Left lung (tissue), 14 donors: ENCODE measurements at places on chromosomes 7 and 10. TPM values are rescaled to one million over a fixed set of nuclear protein-coding genes. Genes with fewer than 3 reads are reported as not detected.

OR2A14 gene
- 0.15 TPM for polyA plus RNA-seq

FAM131B gene
- 1.5 TPM for polyA plus RNA-seq

EFCAB10 gene
- 5.7 TPM for polyA plus RNA-seq

- peak overlapping the region; percentile 14 for H3K4me3 ChIP-seq
- H3K36me3 ChIP-seq: no peaks in the 10 kb centered on the region
- DNase-seq: peak; percentile 92
- no peaks in the 10 kb centered on the region for H3K27me3 ChIP-seq
These were observed 31.2 kb downstream of the ZNF467 start for GRCh38 chr7:149742075-149742701.

DNA sequence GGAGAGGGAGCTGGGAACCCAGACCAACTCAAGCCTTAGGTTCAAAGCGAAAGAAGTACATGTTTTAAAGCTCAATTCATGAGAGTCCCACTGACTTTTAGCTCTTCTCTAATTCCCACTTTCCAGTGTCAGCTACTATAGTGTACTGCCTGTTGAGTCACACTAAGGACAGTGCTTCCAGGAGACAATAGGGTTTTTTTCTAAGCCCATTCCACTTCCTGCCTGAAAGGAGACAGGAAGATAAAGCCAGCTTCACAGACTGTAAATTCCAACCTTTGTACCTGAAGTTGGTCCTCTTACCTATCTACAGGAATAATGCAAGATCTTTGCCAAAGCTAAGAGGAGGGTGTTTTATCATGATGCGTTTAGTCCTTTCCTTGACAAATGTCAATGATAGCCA lies 4.4 kb downstream of the MSRB2 start:
- no peak for DNase-seq
- H3K27ac ChIP-seq: peak overlapping the region; percentile 54
- H3K4me3 ChIP-seq: no peak overlapping the region
- no peaks in the 10 kb centered on the region for H3K27me3 ChIP-seq
- H3K4me1 ChIP-seq: no peaks in the 10 kb centered on the region

GRCh38 chr7:7159063-7159658 lies 23.2 kb upstream of the C1GALT1 start:
- DNase-seq: no peak
- H3K27me3 ChIP-seq: no peaks in the 10 kb centered on the region
- no peak overlapping the region for H3K27ac ChIP-seq
- H3K4me1 ChIP-seq: peaks cover 25% of the 10 kb centered on the region

DNA sequence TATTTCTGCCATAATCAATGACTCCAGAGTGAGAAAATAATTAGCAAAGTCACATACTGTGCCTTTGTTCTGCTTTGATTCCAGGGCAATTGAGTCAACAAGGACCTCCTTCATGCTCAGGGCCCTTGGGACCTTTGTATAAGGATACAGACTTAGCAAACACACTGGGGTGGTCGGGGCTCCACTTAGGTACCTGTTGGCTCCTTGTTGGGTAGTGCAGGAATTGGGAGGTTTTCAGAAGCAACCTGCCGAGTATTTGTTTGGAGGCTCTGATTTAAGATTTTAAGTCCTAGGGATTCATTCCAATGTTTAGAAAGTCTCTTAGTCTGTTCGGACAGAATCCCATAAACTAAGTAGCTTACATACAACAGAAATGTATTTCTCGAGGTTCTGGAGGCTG lies 3.0 kb downstream of the ADCK2 start:
- H3K27ac ChIP-seq: no peak overlapping the region
- no peak for DNase-seq
- H3K4me3 ChIP-seq: no peak overlapping the region

DNA sequence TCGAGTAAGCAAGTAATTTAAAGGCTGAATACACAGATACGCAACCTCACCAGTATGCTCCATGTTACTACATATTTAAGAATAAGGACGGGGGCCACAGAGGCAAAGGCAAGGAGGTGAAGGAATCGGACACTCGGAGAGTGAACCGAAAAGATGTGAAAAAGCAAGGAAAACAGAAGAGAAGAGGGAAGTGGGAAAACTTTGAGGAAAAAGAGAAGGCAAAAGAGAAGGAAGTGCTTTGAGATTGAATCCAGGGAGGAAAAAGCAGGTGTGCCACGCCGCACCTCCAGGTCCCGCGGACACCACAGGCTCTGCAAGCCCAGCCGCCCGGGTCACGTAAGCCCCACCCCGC lies 367 bp upstream of the AVL9 start:
- H3K4me3 ChIP-seq: peak overlapping the region; percentile 89
- no peak for DNase-seq
- H3K36me3 ChIP-seq: no peaks in the 10 kb centered on the region
- no peaks in the 10 kb centered on the region for H3K27me3 ChIP-seq
- H3K4me1 ChIP-seq: peaks cover 31% of the 10 kb centered on the region
- H3K27ac ChIP-seq: peak overlapping the region; percentile 98

DNA sequence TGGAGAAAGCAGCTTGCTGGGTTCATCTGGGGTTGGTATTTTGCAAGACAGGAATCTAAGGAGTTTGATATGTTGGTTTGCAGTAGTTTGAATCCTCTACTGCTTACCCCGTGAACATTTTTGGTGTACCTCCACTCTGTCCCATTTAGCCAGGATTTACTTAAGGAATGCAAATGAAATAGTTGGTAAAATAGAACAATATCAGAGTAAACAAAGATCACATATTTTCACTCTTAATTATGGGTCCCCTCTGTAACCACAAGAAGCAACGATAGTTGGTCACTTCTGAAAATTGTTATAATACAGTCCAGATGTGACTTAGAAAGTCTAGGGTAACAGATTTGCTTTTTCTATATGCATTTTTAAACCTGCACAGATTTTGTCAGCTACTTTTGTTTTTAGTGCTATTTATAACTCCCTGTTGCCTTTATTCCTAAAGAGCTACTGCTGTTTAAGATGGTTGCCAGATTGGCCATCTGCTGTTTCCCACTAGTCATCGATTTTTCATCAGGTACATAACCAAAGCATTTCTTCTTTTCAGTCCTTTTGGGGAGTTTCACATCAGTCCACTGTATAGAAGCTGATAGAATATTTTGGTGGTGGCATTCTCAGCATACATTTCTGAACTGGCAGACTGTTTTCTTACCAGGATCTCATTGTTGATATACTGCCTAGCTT lies 37.6 kb downstream of the MAPK8 start:
- H3K36me3 ChIP-seq: no peaks in the 10 kb centered on the region
- DNase-seq: no peak
- no peaks in the 10 kb centered on the region for H3K4me1 ChIP-seq
- no peak overlapping the region for H3K27ac ChIP-seq
- no peak overlapping the region for H3K4me3 ChIP-seq
- no peaks in the 10 kb centered on the region for H3K27me3 ChIP-seq

DNA sequence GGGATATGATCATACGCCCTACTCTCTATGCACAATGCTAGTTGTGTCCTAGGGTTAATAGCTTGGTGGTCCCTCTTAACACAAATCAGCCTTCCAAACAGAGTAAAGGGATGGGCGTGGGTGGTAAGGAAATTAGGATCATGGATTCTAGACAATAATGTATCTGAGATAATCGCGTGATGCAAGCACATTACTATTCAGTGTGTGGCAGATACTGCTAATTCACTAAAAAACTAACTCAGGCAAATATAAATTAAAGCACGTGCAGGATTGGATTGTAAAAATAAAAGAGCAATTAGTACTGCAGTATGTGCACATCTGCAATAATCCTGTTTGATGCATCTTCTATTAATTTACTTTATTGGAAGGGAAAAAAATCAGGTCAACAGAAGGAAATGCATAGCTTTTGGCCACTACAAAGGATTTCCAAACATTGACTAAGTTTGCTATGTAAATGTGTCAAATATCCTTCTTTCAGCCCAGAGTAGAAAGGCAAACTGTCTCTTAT lies 22.0 kb downstream of the TWIST1 start:
- H3K4me3 ChIP-seq: no peak overlapping the region
- H3K27ac ChIP-seq: no peak overlapping the region
- peaks cover 33% of the 10 kb centered on the region for H3K27me3 ChIP-seq
- DNase-seq: no peak
- no peaks in the 10 kb centered on the region for H3K36me3 ChIP-seq
